Stimulated activated CD4-positive, alpha-beta T cell treated with anti-CD3 and anti-CD28 coated beads, Interleukin-1b, Interleukin-23, amount 100 ng/mL, for 1 hour (primary cell): ENCODE measurements at places on chromosomes 1 and 21.
A peak's percentile ranks its signal among the peaks of the same experiment; 100 is the strongest.

DNA sequence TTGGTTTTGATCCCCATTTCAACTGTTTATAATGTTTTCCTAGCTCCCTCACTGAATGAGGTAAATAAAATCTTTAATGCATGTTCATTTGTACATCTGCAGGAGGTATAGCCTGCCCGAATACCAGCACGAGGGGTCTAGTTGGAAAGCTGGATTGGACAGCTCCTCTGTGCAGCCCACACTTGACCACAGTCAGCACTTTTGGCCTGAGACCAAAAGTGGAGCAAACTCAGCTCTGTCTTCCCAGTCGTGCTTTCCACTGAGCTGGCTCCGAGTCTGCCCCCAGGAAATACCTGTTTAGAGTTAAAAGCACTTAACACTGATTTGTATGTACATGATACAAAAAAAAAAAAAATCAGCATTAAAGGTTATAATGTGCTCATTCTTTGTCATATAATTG lies 224.4 kb downstream of the DSCAM start:
- DNase-seq: no peak

DNA sequence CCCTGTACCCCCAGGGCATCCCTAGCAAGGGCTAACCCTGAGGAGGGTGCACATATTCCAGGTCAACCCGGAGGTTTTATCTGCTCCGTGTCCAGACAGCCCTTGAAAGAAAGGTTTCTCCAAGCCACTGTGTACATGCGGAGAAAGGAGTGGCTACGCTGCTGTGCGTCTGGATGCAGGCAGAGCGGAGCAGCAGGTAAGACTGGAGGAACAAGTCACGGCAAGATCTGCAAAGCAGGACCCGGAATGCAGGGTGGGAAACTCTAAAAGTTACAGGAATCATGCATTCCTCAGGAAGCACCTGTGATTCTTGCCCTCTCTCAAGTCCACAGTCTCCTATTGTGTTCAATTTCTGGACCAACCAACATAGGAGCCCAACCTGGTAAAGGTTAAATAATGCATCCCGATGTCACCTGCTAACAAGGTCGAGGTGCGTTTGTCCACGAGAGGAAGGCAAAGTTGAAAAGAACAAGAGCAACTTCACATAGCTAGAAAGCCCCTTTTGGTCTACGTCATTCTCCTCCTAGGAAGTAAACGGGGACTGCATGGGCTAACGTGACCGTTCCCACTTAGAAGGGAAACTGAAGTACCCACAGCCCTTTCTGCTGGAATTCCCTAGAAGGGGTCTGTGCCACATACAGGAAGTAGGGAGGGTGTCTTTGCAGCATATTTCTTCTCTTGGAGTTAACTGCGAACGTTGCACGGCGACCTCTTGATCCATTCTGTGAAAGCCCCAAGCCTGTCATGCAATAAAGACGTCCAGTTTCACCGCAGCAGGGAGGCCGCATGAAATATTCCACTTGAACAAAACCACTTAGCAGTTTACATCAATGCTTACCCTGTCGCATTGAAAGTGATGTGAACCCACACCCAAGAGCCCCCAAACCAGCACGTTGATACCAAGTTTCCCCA lies 5.8 kb downstream of the TIAM1 start:
- DNase-seq: no peak

DNA sequence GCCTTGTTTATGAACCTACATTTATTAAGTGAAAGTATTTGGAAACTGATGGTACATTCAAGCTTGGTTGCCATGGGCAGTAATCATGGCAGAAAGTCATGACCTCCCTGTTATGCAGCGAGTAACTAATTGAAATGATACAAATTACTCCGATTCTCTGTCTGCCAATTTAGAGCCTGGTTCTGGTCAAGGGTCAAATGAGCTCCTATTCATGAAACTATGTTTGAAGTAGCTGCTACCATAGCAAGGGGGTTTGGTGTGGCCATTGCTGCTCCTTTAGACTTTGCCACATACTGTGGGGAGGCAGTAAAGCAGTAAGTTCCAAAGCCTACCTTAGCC lies 187.2 kb upstream of the FOXD3 start:
- DNase-seq: no peak

DNA sequence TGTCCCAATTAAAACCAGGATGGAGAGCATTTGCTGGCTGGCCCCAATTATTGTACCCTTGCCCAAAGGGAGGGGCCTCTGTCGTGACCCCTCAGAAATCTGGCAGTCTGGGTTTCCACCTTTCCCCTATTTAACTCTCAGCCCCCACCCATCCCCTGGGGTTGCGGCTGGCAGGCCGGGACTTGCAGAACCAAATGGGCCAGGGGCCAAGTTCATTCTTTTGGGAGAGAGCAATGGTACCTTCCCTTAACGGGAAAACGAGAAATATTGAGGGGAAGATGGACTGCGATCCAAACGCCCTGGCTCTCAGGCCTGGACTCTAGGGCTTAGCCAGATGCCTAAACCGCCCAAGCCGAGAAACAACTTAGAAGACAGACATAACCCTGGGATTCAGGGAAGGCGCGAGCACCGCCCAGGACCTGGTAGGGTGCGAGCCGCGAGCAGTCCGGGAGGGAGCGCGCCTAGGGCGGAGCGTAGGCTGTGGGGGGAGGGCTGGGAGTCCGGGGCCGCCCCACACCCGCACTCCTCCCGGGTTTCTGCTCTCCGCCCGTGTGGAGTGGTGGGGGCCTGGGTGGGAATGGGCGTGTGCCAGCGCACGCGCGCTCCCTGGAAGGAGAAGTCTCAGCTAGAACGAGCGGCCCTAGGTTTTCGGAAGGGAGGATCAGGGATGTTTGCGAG lies at the start of gene SLC27A3:
SLC27A3 (plus strand) TSS at position 628 of the 678 bp plus-strand sequence. CDS start 91 bp downstream, outside the sequence.
- no peak for DNase-seq

DNA sequence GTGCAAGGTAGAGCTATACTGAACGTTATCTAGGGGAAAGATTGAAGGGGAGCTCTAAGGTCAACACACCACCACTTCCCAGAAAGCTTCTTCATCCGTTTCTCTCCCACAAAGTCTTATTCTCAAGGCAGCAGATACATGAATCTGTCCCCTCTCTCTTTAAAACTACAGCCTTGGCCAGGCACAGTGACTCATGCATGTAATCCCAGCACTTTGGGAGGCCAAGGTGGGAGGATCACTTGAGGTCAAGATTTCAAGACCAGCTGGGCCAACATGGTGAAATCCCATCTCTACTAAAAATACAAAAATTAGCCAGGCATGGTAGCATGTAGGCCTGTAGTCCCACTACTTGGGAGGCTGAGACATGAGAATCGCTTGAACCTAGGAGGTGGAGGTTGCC lies 8.1 kb downstream of the CYP4X1 start:
- no peak for DNase-seq

DNA sequence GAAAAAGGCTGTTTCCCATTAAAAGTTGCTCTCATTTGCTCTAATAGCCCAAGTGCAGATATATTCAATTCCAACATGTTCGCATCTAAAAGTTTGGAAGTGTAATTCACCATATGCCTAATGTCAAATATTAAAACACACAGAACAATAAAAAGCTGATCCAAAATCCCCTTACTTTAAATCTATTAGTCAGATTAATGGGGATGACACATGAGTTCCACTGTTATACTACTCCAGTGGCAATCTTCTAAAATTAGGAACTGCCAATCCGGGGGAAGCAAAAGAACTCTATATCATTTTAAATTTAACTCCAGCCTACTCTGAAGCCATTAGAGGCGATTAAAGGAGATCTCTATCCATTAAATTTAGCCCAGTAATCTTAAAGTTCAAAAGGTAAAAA lies 317.1 kb downstream of the NTNG1 start:
- no peak for DNase-seq

- DNase-seq: no peak
Observed at GRCh38 chr1:224615861-224616755, at the start of gene CNIH3. CNIH3 (plus strand) TSS chr1:224616317; CDS start chr1:224617175, 858 bp downstream.

DNA sequence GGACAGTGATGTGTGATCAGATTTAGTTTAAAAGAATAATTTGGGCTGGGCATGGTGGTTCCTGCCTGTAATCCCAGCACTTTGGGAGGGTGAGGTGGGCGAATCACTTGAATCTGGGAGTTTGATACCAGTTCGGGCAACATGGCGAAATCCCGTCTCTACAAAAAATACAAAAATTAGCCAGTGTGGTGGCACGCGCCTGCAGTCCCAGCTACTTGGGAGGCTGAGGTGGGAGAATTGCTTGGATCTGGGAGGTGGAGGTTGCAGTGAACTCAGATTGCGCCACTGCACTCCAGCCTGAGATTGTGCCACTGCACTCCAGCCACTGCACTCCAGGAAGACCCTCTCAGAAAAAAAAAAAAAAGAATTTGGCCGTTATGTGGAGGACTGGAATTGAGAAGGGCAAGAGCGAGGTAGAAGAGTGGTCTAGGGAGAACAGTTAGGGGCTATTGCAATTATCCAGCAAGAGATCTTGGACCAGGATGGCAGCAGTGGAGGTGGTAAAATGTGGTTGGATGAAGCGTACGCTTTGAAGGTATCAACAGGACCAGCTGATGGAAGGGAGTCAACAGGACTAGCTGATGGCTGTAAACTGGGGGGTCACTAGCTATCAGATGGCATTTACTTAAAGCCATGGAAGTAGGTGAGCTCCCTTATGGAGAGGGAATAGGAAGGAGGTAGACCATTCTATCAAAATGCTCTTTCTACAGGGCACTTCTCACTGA lies 9.6 kb downstream of the BTBD19 start:
- no peak for DNase-seq

DNA sequence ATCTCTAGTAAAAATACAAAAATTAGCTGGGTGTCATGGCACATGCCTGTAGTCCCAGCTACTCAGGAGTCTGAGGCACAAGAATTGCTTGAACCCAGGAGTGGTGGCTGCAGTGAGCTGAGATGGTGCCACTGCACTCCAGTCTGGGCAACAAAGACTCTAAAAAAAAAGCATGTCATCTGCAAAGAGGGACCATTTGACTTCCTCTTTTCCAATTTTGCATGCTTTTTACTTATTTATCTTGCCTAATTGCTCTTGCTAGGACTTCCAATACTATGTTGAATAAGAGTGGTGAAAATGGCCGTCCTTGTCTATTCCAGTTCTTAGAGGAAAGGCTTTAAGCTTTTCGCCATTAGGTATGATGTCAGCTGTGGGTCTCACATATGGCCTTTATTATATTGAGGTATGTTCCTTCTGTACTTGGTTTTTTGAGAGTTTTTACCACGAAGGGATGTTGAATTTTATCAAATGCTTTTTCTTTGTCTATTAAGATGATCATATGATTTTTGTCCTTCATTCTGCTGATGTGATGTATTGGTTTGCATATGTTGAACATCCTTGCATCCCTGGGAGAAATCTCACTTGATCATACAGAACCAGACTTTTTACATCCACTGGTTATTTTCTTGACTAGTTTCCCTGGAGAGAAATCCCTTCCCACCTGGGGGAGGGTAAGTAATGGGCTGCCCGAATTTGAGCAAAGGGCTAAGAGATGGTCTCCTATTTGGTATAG lies 17.0 kb upstream of the RAP1GAP start:
- DNase-seq: no peak

DNA sequence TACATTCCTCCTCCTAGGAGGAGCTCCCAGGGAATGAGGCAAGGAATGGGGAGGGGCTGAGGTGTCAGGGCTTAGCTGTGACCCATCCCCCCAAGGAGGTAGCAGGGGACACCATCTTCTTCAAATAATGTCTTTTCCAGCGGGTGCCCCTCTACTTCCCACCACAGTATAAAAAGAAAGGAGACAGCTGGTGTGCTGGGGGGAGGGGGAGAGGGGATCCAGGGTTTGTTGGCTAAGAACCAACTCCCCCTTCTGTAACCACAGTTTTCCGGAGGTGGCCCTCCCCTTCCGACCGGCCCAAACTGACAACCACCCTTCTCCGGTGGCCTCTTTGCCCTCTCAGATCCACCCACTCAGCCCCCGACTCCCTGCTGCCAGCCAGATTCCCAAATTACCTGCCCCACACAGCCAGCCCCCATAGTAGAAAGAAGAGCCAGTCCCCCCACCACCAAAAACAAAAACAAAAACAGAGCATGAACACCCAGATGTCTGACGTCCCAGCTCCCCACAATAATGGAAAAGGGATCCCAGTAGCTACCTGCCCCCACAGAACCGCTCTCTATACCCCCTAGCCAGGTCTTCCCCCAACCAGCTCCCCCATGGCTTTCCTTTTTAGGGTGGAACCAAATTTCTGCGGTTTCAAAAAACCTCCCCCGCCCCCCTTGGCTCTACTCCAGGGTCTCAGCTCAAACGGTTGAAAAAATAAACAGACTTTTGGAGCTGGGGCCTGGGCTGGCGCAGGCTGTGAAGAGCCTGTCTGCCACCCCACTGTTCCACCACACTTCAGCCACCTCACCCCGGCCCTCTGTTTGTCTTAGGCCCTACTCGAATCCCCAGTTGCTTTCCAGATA lies 2.1 kb downstream of the ARHGEF2 start:
- peak; percentile 41 for DNase-seq

DNA sequence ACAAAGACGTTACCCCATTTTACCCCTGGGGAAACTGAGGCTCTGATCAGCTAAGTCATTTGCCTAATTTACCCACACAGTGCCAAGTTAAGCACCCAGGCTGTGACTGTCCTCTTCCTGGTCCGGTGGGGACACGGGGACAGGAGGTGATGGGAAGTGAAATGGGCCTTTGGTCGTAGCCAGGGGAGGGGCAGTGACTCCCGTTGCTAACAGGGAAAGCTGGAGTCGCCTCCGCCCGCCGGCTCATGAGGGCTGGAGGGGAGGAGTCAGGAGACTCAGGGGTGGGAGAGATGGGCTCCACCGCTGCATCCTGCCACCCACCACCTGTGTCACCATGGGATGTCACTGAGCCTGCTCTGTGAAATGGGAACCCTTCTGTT lies 139.3 kb downstream of the PGBD5 start:
- DNase-seq: no peak

- DNase-seq: no peak
Observed at GRCh38 chr1:85328713-85329397, 52.4 kb upstream of the BCL10 start.

DNA sequence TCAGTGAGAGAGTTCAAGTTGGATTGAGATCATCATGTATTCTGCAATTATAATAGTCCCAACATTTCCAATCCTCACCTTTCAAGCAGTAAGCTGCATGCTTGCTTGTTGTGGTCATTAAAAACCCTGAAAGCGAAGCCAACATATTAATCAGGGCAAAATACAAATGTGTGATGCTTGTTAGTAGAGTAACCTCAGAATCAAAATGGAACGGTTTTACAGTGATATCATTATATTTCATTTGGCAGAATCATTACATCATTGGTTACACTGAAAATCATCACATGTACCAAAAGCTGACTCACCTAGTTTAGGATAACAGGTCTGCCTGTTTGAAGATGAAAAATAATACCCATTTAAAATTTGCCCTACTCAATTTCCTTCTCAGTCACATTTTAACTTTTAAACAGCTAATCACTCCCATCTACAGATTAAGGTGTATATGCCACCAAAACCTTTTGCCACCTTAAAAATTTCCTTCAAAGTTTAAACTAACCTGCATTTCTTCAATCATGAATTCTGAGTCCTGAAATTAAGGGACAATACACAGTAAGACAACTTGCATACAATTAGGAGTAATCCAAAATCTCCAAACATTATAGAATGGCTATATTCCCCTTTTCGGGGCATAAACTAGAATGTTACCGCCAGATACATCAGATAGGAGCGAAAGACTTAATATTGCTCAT lies 3.5 kb downstream of the GAS5 start:
- DNase-seq: no peak

GRCh38 chr1:58857680-58858673 lies 74.1 kb upstream of the JUN start:
- no peak for DNase-seq

- no peak for DNase-seq
Observed at GRCh38 chr1:226157761-226158316, 28.7 kb downstream of the ACBD3 start.

GRCh38 chr1:245019910-245020486 lies 134.8 kb upstream of the KIF26B start:
- DNase-seq: no peak

- DNase-seq: no peak
Observed at GRCh38 chr1:59163268-59164092, 133.4 kb upstream of the FGGY start.
